ENCODE measurements at places on chromosomes 5 and 9.

GRCh38 chr9:93343663-93344062 is 107.8 kb upstream of the FAM120A start:
- DNase-seq = no peak

DNA sequence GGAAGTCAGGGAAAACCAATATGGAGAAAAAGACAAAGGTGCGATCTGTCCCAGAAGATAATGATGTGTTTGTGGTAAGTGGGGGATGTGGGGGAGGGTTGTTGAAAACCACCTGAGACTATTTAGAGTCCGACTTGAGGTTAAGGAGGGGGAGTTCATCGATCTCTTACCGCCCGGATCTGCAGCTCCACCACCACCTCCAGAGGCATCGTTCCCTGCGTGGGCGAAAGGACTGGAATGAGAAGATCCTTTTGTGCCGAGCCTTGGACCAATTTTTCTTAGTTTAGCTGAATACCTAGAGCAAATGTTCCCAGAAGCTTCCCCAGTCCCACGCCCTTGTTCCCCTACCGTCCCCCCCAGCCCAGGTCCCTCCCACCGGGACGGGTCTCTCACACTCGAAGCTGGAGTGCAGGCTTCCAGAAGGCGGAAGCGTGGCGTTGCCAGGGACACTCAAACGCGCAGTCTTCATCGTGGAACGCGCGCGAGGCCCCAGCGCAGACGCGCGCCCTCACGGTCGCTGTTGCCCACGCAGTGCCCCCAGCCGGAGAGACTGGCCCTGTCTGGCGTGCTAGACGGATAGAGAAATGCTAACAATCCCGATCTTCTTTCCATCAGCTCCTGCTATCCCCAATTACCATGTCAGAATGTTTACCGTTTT is at the start of gene SPATA6L:
TSS of gene SPATA6L (minus strand) at position 439 of the 658 bp plus-strand sequence. CDS start at position 209, 230 bp downstream.
- peak; percentile 67 for DNase-seq

DNA sequence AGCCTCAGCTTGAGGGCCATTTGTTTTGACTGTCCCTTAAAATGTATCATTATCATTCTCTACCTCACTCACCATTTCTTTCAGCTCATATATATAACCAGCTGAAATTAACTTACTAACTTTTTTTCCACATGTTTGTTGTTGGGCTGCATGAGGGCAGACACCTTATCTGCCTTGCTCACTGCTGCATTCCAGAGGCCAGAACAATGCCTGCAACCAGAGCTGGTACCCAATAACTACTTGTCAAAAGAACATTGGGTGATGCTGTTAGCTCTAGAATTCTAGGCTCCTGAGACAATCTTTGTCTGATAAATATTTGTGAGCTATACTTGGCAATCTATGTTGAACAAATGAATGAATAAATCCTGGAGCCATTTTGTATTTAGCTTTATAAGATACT is 68.3 kb downstream of the HTR4 start:
- no peak for DNase-seq

GRCh38 chr5:2749514-2750025 is 1.9 kb downstream of the IRX2 start:
- no peak for DNase-seq

DNA sequence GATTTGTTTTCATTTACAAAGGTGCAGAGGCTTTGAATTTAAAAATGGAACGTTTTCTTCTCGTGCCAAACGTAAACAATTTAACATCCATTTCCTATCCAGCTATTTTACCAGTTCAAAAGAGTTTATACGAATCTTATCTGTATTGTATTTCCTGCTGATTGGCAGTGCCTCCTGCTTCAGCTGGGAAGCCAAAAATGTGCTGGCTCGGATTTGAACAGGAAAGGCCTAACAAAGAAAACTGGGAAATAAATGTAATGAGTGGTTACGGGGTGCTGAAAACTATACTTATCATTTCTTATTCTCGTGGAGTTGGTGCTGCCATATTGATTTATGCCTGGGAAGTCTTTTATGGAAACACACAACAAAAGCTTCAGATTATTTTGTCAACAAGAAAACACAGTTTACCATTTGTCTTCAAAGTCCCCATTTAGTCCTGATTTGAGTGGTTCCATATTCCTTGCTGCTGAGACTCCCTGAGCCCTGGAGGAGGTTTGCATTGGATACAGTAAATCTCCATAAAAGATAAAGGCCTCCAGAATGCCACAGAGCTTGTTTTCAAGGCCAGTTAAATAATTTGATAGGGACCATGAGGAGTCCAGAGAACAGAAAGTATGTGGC is 507.4 kb downstream of the RASEF start:
- DNase-seq = no peak

GRCh38 chr5:166860426-166860825 is 1431.0 kb upstream of the WWC1 start:
- no peak for DNase-seq

DNA sequence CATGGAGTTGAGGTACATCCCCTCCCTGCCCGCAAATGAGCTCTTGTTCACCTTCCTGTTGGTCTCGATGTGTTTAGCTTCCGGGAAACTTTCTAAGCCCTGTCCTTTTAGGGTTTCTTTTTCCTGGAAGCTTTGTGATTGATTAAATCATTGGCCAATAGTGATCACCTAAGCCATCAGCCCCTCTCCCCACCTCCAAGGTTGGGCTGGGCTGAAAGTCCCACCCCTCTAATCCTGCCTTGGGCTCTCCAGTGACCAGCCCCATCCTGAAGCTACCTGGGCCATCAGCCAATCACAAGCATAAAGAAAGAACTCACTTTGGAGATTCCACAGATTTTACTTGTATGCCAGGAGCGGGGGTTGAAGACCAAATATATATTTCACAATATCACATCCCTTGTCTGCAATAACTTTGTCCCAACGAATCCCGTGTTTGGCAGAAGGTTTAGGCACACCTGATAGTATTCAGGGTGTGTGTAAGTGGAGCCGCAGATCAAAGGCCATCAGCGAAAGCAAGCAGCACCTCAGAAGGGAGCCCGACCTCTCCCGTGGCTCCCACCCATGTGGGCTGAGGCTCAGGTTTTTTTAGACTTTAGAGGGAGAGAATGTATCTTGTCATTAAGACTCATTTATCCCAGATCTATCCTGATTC is 20.4 kb downstream of the ROPN1L start:
- no peak for DNase-seq

GRCh38 chr5:63053019-63053638 is 474.5 kb downstream of the LRRC70 start:
- no peak for DNase-seq

GRCh38 chr5:136768457-136768856 is 403.1 kb upstream of the TRPC7 start:
- no peak for DNase-seq

DNA sequence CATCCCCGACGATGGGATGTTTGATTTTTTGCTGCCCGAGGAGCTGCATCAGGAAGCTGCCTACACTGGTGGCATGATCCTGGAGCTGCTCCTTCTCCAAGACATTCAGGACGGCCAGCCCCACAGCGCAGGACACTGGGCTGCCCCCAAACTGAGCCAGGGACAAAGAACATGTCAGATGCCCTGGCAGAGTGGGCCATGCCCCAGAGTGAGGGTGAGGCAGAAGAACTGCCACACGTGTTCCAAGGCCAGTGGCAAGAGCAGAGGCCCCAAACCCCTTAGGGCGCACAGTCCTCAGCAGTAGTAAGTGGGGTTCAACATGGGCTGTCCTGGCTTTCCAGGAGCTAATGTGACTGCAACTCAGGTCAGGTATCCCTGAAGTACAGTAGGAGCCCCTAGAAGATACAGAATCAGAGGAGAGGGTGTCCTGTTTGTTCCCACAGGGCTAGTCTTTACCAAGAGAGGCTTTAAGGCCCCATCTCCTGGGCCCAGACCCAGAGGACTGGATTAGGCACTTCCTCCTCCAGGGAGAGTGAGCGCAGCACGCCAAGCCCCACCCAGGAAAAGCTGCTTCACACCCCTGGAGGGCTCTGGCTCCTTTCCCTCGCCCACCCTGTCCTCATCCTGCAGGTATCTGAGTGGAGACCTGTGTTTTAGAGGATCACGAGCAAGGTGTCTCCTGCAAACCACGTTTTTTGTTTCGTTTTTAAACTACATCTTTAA is 11.1 kb downstream of the HNRNPAB start:
- DNase-seq = no peak

GRCh38 chr5:170741801-170742200 is 41.7 kb upstream of the GABRP start:
- no peak for DNase-seq

DNA sequence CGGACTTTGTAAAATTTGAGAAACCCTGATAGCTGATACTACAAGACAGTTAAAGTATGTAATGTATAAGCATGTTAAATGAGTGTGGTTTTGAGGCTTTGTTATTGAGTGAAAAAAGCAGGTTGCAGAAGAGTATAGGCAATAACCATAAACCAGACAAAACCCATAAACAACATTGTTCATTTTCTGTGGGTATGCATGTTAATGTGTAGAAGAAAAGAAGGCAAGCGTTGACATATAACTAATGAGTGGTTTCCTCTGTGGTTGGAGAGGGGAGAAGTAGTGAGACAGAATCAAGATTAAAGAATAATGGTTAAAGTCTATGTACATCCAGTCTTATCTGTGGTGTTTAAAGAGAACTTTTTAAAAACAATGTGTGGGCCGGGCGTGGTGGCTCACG is 26.2 kb downstream of the RAD23B start:
- DNase-seq = peak; percentile 12

DNA sequence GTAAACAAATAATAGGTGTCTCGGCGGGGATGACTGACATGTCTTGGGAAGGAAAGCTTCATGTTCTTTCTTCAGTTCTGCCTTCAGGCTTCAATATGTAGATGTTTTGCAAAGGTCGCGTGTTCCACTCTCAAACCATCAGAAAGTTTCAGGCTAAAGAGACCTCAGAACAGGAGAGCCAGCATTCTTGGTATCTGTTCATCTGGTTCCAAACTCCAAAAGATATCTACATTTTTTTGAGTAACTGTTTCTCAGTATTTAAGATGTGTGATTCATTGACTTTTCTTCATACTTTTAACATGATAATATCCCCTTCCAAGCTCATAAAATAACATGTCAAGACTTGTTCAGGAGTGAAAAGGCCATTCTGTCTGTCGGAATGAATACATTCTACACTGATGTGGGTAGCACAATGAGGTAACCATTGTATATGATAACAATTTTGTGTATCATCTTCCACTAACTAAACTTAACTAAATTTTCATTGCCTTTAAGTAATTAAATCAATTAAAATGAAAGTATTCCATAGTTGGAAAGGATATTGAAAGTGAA is 183.6 kb downstream of the CFAP90 start:
- no peak for DNase-seq

- peak; percentile 72 for DNase-seq
Measured at GRCh38 chr9:23779220-23779619, 46.8 kb downstream of the ELAVL2 start.

DNA sequence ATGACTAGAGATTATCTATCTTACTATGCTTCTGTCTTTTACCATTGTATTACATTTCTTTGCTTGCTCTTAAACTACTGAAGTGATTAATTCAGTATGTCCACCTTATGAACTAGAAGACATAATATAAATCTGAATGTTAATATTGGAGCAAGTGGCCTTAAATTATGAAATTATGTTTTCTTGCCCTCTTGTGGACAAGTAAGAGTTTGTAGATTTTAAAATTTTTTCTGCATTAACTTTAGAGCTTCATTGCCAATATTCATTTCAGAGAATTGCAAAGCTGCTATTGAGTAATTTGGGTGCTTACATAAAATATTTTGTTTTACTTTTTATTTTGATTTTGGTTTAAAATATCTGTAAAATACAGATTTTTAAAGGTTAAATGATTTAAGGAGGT is 55.3 kb downstream of the RANBP17 start:
- no peak for DNase-seq

DNA sequence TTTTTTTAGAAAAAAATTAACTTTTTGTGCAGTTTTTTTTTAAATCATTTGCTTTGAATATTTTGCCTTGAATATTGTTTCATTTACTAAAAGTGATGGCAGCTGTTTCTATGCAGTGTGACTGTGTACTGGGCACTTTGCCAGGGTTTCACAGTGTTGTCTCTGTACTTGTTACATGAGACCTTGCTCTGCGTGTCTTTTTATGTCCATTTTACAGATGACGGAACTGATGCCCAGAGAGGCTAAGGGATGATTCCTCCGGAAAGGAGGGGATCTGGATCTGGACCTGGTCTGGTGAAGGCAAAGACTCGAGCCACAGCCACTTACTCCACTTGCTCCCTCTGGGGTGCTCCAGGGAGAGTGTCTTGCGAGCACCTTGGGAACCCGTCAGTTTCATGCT is 124.8 kb upstream of the PTCH1 start:
- DNase-seq = peak; percentile 28

GRCh38 chr5:111494355-111494999 is 17.9 kb downstream of the STARD4 start:
- no peak for DNase-seq

GRCh38 chr5:154313360-154314017 is 123.0 kb downstream of the GALNT10 start:
- DNase-seq = no peak

DNA sequence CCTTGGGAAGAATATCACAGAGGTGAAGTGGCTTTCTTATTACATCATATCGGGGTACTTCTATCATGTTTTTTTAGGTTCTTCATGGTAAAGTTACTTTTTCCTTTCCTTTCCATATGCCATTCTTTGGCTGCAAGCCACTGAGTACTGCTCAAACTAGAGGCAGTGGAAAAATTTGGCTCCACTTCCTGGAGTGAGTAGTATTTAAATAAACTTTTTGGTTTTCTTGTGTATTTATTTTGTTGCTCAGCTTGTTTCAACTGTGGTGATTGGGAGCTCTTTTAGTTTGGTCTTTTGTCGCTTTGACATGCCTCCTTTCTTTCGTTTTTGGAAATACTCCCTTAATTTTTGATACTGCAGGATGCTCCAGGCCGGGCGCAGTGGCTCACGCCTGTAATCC is 69.8 kb downstream of the WDR70 start:
- peak; percentile 31 for DNase-seq

DNA sequence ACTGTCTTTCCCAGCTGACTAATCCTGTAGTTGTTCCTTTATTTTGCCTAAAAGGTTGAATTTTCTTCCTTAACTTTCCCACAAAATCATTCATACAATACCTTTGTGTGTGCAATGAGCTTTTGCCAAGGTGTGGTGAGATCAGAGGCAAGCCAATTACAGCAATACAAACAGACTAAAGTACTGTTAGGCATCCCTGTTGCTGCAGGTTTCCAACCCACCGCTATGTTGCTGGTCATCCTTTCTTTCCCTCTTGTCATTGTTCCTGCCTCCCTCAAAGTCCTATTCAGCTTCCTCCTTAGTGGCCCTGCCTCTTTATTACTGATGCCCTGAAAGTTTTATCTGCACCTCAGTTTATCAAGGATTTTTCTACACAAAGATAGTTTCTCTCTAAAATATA is 22.1 kb downstream of the ITGA2 start:
- DNase-seq = no peak

GRCh38 chr5:157912621-157913325 is 53.8 kb upstream of the CLINT1 start:
- DNase-seq = no peak

DNA sequence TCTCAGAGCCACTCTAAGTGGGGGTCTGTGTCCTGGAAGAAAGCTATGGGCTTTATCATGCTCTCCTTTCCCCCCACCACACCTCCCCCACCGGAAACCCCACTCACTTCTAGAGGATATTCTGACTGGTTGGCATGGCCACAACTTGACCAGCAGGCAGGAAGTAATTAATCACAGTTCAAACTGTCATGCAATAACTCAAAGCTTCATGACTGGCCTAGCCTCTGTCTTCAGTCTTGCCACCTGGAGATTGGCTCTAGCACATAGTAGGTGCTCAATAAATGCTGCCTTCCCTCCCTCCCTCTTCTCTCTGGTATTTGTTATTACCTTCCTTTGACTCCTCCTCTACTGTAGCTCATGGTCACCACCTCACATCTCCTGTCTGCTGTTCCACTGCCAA is 124.7 kb downstream of the GABBR2 start:
- peak; percentile 38 for DNase-seq

GRCh38 chr5:59685191-59685530 is 208.4 kb downstream of the PDE4D start:
- DNase-seq = no peak
